ENCODE measurements at places on chromosomes 3 and 15.
A peak's percentile ranks its signal among the peaks of the same experiment; 100 is the strongest.

GRCh38 chr3:163957072-163957471, 1121.2 kb downstream of the SI start:
- no peak for DNase-seq

- DNase-seq, result no peak
These were observed 164.5 kb downstream of the FBLN2 start for GRCh38 chr3:13713396-13713795.

DNA sequence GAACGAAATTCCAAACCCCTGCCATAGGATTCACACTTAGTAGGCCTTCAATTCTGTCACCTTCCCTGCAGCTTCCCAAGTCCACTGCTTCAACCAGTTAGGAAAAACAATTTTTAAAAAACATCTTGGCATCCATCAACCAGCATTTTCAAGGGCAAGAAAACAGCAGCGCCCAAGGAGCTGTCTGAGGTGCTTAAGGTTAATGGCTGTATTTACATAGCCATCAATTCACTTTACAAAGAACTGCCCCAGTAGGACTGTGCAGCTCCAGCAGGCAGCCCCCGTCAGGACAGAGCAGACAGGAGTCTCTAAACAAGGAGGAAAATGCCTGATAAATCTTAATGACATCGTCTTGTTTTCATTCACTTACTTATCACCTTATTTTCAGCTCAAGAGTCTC, 13.3 kb downstream of the TAFA4 start:
- no peak for DNase-seq

DNA sequence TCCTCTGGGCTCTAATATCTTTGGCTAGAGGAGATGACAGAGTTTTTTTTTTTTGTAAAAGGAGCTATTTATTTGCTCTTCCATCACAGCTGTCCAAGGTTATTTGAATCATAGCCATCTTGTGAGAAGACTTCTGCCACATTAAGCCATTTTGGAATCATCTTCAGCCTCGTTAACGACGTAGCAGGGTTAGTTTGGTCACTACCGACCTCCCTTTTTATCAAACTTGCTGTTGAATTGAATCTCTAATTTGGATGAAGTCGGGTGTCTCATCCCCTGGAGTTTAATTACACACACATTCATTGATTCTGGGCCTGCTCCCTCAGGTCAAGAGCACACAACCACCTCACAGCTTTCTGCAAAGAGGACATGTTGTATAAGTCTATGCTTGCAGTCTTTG, 238.7 kb downstream of the CPNE4 start:
- no peak for DNase-seq

- DNase-seq, result no peak
These were observed 3.4 kb downstream of the SELENOK start for GRCh38 chr3:53888232-53888631.

DNA sequence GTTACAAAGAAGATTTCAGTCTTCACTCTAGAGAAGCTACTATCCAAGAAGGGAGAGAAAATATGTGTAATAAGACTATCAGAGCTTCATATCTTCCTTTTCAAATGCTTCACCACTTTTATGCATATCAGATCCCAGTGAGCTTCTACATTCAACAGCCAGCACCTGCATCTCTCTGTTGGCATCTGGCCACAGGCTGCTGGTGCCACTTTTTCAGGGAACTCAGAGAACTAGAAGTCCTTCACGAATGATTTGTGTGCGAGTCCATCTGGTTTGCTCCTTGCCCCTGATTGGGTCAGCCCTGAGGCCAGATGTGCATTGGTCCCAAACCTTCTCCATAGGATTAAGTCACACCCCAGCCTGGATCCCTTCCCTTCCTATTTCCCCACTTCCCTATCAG, 22.1 kb downstream of the SNTN start:
- no peak for DNase-seq

DNA sequence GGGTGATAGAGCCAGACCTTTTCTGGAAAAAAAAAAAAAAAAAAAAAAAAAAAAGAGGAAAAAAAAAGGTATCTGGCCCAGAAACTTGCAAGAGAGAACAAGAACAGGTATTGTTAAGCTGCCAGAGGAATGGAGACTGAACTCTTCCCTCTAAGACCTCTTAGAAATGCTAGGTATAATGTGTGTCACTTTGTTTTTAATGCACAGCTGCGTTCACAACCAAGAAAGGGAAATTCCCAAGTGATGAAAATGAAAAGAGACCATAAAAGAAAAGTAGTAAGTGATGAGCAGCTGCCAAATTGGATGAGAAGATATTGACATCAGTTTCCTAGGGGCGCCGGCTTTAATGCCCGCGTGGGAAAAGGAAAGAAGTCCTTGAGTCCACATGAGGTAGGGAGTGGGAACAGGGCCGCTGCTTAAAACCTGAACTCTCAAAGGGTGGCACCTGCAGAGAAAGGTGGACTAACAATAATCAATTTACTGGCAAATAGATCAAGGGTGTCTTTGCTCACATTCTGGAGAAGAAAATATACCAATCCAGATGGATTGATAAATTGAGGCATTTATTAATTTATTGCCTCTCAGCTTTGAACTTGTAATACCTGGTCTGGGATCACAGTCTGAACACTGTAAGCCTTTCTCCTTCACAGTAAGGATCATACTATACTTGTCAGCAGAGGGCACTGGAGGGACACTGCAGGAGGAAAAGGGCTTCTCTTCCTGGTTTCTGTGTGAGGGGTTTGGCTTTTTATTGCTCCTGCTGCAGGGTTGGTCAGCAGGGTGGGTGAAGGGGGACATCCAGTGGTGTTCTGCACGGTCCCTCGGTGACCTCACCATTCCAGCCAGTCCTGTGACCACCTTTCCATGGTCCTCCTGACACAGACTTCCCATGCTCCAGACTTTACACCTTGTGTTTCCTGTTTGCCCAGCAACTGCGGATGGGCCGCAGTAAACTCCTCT, 131.6 kb downstream of the AQP9 start:
- DNase-seq, result no peak

- DNase-seq, result no peak
These were observed 56.5 kb downstream of the RPLP1 start for GRCh38 chr15:69509131-69509530.

DNA sequence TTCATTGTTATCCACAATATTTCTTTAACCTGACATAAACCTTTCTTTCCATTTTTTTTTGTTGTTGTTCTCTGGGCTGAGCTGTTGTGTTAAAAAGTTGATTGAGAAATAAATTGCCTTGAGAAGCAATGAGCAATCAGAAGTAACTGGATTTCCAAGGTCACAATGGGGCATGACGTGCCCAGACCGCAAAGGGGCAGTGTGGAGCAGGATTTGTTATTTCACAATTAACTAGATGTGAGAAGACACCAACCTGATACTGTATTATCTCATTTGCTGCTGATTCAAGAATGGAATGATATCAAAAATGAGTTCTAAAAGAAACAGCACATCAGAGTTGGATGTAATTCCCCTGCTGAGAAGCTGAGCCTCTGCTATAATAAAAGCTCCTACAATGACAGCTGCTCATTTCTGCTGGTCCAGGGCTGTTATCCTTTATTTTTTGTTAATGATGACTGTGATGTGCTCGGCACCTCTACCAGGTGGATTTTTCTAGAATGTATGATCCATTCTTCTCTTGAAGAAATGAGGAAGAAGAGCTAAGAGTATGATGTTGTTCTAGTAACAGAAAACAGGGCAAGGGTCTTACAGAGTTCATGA, 28.1 kb downstream of the CPNE4 start:
- DNase-seq, result no peak

DNA sequence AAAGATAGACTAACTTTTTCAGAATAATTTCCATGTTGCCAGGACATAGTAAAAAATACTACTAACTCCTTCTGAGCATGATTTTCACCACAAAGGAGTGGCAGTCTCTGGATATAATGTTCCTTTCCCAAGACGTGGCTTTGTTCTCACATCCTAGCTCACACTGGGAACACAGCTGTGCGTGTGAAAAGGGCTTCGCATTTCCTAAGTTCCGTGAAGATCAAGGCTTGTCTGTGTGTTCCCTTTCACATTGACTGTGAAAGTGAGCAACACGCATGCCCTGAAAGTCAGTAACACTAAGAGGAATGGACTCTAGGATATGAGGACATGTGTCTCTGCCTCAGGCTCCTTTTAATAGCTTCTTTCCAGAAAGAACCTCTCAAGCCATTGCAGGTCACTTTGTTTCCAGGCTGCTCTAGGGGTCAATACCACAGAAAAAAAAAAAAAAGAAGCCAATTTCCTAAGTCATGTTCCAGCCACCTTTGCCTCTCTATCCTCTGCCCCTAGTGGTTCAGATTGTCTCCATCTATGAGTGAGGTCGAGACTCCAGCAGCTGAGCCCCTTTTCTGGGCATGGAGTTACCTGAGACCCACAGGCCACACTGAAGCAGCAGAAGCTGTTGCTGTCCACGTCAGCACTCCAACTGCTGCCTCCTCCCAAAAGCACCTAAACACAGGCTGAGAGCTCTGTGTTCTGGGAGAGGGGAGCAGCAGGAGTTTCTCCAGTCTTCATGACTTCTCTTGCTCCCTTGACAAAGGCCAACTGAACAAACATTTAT, 355.9 kb downstream of the RSL24D1 start:
- no peak for DNase-seq

GRCh38 chr3:113662824-113663223, 33.6 kb downstream of the USF3 start:
- DNase-seq, result no peak

- DNase-seq, result no peak
These were observed 9.2 kb downstream of the LZTFL1 start for GRCh38 chr3:45832699-45833098.

DNA sequence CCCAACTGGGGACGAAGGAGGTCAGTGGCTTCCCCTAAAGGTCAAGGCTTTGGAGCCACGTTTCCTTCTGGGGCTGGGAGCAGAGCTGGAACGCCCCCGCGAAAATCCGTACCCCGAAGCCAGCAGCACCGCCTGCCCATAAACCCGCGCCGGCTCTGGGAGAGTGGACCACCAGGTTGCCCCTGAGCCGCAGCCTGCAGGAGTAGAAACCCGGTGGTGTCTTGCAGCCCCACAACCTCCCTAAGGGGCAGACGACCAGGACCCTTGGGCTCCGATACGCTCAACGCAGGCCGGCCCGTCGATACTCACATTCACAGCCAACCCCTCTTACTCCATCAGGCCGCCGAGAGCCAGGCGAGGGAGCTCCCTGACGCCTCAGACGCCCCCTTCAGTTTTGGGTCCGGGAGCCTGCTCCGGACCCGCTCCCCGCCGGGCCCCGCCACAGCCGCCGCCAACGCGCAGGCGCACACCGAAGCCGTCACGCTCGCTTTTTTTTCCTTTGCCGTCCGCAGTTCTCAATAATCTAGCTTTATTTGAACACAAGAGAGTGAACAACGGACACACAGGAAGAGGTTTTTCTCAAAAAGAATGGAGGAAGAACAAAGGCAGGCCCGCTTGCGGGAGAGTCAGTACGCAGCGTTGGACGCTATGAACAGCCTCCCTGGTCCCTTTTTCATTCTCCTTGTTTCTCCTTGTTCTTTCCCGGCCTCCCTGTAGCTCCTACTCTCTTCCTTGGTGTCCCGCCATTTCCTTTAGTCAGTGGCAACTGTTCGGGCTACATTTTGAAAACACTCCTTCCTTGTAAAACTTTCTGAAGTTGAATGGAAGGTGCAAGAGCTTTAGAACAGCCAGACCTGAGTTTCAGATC, at the start of gene ZNF106:
Gene ZNF106 (minus strand): TSS at position 471 of the 868 bp plus-strand sequence. CDS start 18,852 bp downstream, outside the sequence.
- peak; percentile 63 for DNase-seq

GRCh38 chr15:34217587-34218225, 7.1 kb upstream of the EMC4 start:
- no peak for DNase-seq

DNA sequence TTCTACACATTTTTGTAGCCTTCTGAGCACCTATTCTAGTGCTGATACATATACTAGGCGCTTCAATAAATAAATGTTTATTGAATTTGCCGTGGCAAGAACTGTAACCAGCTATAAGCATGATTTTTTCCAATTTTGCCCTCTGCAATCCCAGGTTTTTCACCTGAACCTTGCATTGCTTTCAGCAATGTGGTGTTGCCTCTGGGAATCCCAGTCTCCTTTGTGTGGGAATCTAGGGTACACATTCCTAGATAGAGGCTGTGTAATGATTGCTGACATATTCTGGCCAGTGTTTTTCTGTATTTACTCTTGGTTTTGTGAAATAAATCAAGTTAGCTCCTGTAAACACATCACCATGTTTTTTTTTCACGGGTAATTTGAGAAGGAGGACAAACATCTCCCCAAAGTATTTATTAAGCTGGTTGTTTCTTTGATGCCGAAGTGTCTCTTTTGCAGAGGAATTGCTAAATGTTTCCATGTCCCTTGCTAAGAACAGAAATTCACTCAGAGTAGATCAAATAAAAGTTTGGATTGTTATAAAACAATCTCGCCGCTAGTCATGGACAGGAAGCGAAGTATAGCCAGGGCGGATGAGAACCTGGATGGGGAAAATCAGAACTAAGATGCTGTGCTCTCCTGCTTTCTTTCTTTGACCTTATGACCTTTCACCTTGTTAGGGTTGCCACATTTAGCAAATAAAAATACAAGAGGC, 1.2 kb downstream of the CFAP91 start:
- DNase-seq, result no peak

DNA sequence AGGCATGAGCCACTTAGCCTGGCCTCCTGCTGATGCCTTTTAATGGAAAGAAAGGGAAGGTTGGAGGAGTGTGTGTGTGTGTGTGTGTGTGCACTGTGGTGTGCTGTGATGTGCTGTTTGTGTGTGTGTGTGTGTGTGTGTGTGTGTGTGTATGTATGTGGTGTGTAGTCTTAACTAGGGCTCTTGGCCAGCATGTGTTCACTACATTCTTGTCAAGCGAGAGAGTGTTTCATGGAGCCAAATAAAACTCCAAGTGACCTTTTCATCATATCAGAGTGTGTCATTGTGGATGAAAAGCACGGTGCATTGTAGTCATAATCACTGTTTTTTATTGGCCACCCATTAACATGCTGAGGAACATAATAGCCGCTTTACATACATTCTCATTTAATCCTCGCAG, 30.8 kb upstream of the BHLHE40 start:
- no peak for DNase-seq

DNA sequence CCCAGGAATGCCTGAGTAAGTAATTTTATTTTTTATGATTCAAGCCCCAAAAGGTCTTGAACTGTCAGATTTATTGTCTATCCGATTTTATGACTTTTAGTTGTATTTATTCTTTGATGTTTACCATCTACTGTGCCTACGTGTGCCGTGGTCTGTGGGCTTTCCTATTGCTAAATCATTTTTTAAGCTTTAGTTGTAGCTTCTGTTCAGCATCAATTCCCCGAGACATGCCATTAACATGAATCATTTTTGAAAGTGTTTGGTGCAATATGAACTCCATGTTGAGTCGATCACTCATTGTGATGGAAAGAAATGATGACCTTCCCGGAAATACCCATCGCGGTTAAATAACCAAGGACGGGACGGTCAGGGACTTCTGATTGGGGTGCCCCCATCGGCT, 268.7 kb upstream of the THRB start:
- no peak for DNase-seq

- no peak for DNase-seq
These were observed 377.0 kb downstream of the GAP43 start for GRCh38 chr3:116000311-116000710.

GRCh38 chr3:50316657-50317242, 5.8 kb downstream of the HYAL2 start:
- peak; percentile 63 for DNase-seq

- no peak for DNase-seq
These were observed 59.4 kb upstream of the TFRC start for GRCh38 chr3:196141052-196141865.

Data from stimulated activated CD8-positive, alpha-beta memory T cell treated with anti-CD3 and anti-CD28 coated beads, Interleukin-4, amount 100 ng/mL, for 4 hours (primary cell).